ENCODE measurements at places on chromosomes 5 and 9.

DNA sequence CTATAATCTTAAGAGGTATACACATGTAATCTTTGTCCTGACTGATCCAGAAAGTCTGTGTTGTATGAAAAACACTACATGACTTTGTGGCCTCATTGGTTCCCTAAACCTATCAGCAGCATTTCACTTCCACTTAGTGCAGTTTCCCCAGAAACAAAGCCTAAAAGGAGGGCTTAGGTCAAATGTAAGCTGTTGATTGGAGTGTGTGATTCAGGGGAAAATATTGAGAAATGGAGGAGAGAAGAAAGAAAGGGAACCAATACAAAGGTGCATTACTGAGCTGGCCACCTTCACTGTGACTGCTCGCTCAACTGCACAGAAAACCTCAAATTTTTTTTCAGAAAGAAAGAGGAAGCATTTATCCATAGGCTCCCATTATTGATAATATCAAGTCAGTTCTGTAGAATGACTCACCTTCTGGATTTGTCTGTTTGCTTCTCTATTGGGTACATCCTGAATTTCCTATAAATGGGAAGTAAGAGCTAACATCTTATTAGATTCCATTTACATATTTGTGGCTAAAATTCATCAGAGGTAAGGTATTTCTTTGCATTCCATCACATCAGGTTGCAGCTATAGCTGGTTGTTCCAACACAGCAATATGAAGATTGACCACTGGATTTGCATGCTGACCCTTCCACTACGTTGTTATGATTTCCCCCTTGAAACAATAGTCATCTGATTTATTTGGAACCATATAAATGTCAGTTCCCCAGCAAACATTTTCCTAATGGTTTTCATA lies 10.3 kb upstream of the FST start:
- DNase-seq, result no peak

- no peak for DNase-seq
Measured at GRCh38 chr5:94693043-94693822, 74.8 kb downstream of the SLF1 start.

- peak; percentile 18 for DNase-seq
Measured at GRCh38 chr5:17463653-17464052, 34.4 kb upstream of the TAF11L2 start.

GRCh38 chr9:6869081-6869948 lies 111.5 kb downstream of the KDM4C start:
- no peak for DNase-seq

DNA sequence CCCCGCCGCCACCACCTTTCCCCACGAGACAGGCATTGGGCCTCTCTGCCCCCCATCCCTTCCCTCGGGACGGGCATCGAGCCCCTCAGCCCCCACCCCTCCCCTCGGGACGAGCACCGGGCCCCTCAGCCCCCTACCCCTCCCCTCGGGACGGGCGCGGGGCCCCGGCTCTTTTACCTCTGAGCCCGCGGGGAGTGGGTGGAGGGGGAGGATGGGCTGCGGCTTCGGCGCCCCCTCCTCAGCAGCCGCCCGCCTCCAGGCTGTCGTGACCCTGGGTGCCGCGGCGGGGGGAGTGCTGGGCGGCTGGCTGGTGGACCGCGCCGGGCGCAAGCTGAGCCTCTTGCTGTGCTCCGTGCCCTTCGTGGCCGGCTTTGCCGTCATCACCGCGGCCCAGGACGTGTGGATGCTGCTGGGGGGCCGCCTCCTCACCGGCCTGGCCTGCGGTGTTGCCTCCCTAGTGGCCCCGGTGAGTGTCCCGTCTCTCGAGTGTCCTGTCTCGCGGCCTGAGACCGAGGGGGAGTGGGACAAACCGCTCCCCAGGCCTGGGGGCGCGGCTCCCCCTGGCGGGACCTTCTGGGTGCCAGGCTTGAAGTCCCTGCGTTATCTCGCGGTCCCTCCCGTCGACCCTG lies 791 bp downstream of the SLC2A8 start:
- peak; percentile 82 for DNase-seq

- no peak for DNase-seq
Measured at GRCh38 chr5:107654827-107655226, 15.9 kb downstream of the EFNA5 start.

- DNase-seq, result peak; percentile 31
Measured at GRCh38 chr9:78130004-78130403, 98.4 kb upstream of the GNAQ start.

DNA sequence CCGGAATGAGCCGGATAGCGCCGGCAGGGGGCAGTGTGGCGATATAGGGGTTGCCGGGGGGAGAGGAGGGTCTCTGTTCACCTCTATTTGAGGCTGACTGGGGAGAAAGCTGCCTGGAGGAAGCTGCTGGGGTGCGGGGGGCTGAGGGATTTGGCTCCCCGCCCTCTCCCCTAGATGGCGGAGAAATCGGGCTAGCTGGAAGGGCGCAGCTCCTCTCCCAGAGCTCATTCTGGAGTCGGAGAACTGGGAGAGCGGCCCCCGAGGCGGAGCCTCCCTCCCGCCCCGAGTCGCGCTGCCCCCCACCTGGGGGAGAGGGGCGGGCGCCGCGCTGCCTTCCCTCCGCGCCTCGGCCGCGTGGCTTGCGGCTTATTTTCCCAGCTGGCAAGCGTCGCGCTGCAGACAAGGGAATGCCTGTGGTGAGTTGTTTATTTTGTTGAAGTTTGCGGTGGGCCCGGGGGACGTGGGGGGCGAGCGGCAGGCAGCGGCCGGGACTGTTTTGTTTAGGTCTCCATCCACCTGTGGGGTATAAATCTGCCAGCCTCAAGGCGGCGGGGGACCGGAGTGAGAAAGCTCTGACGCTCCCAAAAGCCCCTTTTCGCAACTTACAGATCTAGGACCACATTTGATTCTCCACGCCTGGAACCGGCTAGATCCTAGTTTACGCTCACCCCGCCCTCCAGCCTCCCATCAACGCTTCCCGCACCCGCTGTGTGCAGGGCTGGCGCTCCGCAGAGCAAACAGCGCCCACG lies 4.1 kb upstream of the RGMB start:
- peak; percentile 55 for DNase-seq

DNA sequence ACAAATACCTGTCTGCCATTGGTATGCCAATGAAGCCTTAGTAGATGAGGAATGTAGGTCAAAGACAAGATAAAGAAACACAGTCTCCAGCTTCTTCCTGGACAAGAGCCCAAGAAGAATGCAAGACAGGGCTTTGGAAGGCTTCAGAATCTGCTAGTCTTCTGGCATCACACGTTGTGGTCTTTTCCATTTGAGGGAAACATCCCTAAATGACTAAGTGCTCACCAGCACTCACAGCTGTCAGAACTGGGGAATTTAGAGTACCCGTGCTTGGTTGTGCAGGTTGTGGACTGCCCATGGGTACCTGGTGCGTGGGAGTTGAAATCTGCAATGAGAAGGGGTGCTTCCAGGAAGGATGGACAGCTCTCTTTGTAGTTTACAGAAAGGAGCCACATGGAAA lies 27.1 kb upstream of the NFIB start:
- DNase-seq, result no peak

- DNase-seq, result no peak
Measured at GRCh38 chr9:129398961-129399633, 221.0 kb upstream of the IER5L start.

DNA sequence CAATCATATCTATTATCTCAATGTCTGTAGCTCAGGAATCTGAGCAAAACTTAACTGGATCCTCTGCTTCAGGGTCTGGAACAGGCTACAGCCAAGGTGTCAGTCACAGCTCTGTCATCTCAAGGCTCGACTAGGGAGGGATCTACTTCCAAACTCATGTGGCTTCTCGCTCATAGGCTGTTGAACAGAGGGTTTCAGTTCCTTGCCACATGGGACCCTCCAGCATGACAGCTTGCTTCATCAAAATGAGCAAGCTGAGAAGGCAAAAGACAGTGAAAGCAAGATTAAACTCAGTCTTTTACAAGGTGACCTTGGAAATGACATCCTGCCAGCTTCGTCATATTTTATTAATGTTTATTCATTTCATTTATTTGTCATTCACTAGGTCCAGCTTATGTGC lies 111.7 kb downstream of the GADD45G start:
- DNase-seq, result no peak

DNA sequence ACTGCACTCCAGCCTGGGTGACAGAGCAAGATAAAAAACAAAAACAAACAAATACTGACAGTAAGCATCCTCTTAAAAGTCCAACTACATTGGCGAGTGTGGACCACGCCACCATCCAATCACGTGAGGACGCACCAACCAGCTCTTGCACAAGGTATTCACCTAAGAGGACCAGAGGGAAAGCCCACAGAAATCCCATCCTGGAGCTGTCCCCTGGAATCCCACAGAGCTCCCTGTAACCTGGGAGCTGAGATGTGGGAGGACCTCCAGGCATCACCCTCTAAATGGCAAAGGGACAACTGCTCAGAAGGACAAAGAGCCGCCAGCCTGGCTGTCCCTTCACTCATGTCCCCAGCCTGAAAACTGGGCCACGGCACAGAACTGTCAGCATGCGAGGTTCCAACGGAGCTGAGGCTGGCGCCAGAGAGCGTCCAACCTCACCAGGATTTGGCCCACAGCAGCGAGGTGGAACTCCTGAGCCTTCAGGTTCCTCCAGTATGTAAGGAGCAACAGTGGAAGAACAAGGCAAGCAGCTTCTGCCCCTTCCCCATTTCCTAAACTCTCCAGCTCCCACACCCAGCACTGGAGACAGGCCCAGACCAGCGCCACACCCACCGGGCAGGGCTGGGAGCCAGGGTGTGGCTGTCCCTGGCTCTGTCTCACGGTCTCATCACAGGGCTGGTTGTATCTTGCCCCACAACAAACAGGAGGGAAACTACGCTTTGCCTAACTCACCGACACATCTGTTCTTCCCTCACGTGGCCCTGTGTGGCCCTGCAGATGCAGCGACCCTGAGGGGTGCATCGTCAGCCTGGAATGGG lies 15.2 kb downstream of the IPPK start:
- DNase-seq, result no peak

DNA sequence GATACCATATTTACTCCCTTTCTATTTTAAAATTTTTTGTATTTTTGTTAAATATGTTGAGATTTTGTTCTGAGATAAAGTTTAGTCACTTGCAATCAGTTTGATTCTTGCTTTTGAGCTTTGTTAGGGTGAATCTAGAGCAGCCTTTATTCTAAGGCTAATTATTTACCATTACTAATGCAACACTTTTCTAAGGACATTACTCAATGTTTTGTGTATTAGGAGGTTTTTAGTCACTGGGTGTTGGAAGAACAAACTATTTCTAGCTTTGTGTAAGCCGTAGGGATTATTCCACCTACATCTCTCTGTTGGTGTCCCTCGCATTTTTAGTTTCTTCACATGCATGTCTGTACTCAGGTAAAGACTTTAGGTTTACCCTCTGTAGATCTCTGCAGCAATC lies 379.5 kb upstream of the CD180 start:
- DNase-seq, result no peak

GRCh38 chr5:123434796-123435195 lies 11.6 kb upstream of the CEP120 start:
- no peak for DNase-seq

- DNase-seq, result peak; percentile 51
Measured at GRCh38 chr9:88741335-88741734, 206.4 kb downstream of the NXNL2 start.

- DNase-seq, result no peak
Measured at GRCh38 chr5:115354246-115354645, 57.8 kb upstream of the CCDC112 start.

DNA sequence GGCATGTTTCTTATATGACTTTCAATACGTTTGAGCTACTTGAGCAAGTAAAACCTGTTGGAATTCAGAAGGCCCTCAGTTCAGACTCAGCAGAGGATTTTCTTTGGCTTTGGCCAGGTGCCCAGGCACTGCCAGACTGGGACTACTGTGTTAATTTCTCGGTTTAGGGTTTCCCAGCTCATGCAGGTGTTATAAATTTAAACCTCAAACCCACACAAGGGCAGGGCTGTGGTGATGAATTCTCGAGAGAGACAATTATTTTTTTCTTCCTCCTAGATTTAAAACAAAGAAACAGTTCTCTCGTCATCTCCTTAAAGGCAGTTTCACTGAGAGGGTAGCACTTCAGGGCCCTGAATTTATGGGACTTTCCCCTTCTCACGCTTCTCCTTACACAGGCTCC lies 406.0 kb upstream of the PIK3R1 start:
- DNase-seq, result no peak

DNA sequence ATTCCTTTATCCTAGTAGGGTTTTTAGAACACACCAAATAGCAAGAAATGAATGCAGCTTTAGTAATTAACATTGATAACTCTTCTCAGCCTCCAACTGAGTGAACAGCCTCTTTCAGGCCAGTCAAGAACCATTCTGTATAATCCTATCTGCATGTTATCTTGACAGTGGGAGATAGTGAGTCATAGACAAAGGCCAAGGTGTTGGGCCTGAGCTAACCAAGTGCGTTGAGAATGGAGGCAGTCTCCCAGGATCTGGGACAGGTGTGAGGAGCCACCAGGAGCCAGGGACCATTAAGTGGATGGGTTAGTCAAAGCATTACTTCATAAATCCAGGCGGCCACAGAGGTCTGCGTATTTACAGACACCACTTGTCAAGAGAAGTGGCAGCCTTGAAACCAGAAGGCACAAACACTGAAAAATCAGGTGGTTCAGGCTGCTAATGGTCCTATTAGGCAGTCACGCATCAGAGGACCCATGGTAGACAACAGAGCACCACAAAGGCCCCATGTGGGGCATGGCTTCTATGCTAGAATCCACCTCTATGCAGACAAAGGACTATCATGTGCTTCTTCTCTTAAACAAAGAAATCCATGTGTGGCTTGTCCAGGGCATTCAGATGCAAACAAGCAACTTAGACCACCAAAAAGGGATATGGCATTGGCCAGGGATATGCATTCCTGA lies 409.7 kb upstream of the PIK3R1 start:
- no peak for DNase-seq

DNA sequence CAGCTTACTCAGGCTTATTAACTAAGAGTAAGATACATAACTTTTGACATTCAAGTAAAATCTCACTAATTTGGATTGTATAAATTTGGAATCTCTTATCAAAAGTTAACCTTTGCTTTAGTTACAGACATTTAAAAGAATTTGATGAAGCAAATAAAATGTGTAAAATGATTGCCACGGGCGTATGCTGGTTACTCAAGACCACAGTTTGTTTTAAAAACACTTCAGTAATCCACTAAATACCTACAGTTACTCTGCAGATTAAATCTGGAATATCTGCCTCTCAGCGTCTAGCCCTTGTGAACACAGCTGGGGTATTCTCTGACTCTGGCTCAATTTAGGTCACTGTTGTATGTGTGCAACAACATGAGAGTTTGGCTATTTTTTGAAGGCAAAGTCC lies 143.8 kb downstream of the MCTP1 start:
- DNase-seq, result no peak

DNA sequence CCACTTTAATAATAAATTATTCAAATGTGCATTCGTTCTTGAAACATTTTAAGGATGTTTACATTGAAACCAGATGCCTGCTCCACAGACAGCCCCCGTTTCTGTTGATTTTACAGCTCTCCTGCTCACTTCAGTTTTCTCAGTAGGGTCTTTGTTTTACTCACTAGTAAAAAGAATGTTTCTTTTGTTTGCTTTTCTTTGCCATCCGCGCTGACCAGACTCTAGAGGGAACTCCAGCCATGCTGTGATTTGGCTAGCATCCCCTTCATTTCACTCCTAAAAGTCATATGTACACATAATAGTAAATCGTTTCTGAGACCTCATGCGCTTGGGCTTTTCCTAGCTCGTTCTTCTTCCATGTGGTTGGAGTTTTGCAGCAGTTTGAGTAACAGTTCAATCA lies 28.7 kb upstream of the PALM2AKAP2 start:
- no peak for DNase-seq

Data from WERI-Rb-1 (cell line).